Fibroblast of pulmonary artery (primary cell): ENCODE measurements at places on chromosomes 6 and 20.

- no peak for DNase-seq
These were observed 167.0 kb downstream of the ERMARD start for GRCh38 chr6:169918239-169918953.

DNA sequence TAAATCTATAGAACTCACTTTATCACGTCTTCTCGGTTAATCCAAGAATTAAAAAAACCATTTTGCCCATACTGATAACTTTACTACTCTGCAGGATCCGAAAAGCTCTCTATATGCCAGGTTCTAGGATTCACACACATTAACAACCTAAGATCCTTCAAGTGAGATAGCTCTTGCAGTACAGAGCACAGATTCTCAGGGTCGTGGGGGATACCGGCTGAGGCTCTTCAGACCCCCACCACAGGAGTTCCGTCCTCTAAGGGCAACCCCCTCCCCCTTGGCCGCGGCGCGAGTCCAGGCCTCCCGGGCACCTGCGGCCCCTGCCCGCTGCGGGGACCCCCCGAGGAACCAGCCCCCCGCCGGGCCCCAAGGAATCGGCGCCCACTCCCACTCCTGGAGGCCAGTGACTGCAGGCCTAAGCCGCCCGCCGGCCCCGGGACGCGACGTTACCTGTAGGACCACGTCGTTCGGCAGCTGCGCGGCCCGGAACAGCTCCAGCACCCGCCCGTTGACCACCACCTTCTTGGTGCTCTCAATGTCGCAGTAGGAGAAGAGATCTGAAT is 892 bp downstream of the REPS1 start:
- no peak for DNase-seq

DNA sequence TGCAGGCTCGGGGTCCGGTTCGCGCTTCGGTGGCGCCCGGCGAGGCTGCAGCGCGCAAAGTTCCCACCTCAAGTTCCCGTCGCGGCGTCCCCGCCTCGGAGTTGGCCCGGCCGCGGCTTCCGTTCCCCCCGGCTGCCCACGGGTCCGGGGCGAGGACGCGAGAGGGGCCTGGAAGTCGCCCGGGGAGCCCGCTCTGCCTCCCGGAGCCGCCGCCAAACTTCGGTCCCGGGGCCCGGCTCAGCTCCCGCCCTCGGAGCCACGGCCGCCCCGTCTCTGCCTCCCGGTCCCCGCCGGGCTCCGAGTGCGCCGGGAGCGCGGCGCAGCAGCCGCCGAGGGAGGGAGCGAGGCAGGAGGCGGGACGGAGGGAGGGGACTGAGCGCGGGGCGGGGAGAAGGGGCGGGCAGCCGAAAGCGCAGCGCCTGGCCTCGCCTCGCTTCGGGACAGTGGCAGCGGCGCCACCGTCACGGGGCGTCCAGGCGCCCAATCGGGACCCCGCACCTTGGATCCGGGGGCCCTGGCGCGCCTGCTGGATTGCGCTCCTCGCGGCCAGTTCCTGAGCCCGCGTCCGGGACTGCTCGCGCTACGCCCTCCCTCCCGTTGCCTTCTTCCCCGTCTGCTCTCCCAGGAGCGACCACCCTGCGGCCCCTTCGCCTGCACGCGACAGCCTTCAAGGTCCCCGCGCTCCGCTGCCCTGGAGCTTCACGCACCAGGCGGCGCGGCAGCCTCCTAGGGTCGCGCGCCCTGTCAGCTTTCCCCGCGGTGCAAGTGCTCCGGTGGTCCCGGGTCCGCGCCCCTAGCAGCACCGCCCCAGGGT is at the start of gene KCNG1:
Gene KCNG1 (minus strand): TSS at position 305 of the 814 bp plus-strand sequence. CDS start 12,769 bp downstream, outside the sequence.
- peak; percentile 69 for DNase-seq

DNA sequence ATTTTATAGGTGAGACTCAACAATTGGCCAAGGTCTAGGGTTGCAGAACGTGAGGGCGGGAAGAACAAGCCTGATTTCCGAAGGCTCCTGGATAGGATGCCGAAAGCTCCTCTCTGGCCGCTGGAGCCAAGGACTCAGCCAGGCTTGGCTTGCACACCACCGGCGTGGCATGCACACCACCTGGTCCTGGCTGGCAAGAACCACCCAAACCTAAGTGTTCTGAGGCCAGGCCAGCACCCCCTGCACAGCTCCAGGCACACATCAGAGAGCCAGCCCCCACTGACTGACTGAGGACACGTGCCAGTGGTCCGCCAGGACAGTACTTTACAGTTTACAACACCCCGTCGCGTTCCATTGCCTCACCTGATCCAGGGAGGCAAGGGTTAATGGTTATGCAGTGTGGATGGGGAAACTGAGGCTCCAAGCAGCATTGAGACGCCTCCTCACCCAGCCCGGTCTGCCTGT is 414 bp downstream of the TGM2 start:
- no peak for DNase-seq

GRCh38 chr20:35344354-35344837 is 52.2 kb upstream of the FAM83C start:
- DNase-seq: peak; percentile 97

DNA sequence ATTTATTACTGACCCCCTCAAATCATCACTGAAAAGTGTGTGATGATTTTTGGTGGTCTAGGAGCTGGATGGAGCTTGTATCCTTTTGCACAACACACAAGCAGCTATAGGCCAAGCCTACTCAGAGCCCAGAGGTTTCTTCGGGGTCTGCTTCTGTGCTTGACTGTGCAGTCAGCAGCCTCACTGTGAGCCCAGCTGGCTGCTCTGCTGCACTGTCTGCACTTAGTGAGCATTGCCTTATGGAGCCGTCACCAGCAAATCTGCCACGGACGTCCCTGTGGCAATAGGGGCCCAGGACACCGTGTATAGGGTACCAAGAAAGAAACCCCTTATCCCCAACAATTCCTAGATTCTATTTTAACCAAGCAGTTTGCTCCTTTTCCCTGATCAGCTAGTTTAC is 38.6 kb upstream of the GMPR start:
- DNase-seq: no peak

GRCh38 chr6:138571181-138571580 is 71.9 kb upstream of the NHSL1 start:
- DNase-seq: no peak

DNA sequence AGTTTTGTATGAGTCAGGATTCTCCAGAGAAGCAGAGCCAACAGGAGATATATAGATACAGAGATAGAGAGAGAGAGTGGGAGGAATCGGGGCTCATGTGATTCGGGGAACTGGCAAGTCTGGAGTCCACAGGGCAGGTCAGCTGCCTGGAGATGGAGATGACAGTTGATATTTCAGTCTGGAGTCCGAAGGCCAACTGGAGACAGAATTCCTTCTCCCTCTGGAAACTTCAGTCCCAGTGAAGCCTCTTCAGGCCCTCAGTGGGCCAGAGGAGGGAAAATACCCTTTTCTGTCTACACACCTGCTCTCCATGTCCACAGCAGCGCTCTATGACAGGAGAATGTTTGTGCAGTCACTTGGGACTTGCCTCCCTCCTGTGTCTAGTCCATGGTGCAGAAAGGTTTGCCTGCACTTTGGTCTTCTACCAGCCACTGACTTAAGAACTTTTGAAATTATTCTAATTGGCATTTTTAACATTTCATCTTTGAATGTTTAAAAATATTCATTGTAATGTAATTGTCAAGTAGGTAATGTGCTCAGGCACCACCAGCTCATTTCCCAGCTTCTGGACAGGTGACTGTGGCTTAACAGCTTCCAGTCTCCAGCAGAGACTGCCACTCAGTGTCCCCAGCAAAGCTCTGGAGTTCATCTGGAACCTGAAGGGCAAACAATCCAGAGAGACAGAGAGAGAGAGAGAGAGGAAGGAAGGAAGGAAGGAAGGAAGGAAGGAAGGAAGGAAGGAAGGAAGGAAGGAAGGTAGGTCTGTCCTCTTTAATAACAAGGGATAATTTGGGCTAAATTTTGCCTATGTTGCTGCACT is 43.8 kb upstream of the AFDN start:
- no peak for DNase-seq

DNA sequence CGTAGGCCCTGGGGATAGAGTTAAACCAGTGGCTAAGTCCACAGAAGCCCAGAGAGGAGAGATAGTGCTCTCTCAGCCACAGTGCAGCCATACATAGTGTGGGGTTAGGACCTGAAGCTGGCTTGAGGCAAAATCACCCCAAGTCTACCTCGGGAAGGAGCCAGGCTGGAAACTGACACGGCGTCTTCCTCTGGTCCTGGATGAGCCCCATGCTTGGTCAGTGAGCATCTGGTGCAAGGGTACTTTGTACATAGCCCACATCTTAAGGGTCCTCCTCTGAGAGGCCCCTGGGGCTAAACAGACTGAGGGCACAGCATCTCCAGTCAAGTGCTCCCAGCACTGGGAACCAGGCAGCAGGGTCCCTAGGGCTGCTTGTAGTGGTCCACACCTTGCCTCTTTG is 45.6 kb downstream of the CDH26 start:
- no peak for DNase-seq

- peak; percentile 37 for DNase-seq
These were observed 24.3 kb upstream of the CCN5 start for GRCh38 chr20:44690781-44691423.

DNA sequence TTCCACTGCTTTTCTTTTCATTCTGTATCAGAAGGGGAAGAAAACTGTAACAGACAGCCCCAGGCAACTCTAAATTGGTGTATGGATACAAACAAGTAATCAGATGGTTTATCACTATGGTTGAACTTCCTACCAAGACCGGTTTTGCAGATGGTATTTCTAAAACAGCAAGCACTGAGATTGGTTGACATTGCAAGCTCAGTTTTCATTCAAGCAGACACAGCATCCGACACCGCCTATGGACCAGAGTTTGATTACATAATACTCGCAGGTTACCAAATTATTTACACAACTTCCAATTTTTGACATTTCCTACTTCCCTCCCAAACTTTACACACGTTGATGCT is 209.9 kb downstream of the ALDH8A1 start:
- DNase-seq: no peak

GRCh38 chr6:64000818-64001491 is 365.4 kb downstream of the PHF3 start:
- no peak for DNase-seq

- DNase-seq: peak; percentile 61
These were observed 104.7 kb upstream of the TMEM170B start for GRCh38 chr6:11432713-11433450.
